ENCODE measurements at places on chromosomes 12 and 14.

DNA sequence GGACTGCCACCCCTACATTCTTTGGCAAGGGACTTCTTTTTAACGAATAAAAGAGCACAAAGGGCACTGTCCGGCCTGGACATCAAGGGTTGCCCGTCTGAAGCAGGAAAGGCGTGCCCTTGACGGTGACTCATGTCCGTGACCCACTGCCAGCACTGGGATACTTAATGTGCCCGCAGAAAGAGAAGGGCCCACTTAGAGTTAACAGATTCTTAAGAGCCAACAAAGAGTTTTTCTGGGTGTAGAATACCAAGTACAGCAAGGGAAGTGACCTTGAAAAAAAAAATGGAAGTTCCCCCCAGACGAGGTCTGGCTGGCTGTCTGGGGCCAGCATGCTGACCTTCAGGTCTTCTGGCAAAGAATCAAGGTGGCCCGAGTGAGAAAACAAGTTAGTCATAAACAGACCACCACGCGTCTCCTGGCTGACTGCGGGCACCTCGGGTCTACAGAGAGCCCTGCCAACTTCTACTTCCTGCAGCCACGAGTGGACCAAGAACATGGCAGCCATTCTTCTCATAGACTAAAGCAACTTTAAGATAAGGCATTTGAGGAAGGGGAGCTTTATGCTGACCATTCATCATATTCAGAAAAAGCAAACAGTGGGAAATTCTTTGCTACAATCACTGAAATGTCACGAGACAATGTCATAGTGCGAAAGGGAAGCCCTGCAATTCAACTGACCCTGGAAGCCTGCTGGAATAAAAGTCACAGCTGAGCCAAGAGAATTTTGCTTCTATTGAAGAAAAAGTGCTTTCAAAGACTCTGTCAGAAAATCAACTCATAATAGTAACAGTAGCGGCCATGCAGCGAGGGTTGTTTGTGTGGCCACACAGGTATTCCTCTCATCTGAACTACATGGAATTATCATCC lies 10.5 kb upstream of the SELPLG start:
- no peaks in the 10 kb centered on the region for H3K27me3 ChIP-seq
- peak; percentile 92 for DNase-seq
- peak overlapping the region; percentile 76 for H3K27ac ChIP-seq
- H3K36me3 ChIP-seq: peaks cover 12% of the 10 kb centered on the region
- H3K4me3 ChIP-seq: no peak overlapping the region

DNA sequence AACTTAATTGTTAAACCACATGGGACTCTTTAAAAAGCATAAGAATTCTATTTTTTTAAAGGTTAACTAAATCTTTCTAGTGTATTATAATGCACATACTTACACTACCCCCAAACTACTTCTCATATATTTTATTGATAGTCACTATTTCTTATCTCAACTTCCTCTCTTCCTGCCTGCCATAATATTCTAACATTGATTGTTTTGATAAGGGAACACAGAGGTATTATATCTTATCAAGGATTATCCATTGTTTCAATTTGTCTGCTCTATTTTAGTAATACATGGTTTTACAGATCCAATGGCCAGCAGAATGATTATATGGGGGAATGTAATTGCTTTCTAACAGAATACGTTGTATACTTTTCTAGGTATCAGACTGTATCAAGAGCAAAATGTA lies 98.9 kb downstream of the EPS8 start:
- no peak overlapping the region for H3K4me3 ChIP-seq
- H3K27me3 ChIP-seq: no peaks in the 10 kb centered on the region

- no peaks in the 10 kb centered on the region for H3K36me3 ChIP-seq
- peak overlapping the region; percentile 82 for H3K27ac ChIP-seq
- no peak overlapping the region for H3K4me3 ChIP-seq
- peaks cover 33% of the 10 kb centered on the region for H3K4me1 ChIP-seq
These were observed 751.7 kb downstream of the NRXN3 start for GRCh38 chr14:78921856-78922255.

GRCh38 chr14:42110167-42110566 lies 503.5 kb downstream of the LRFN5 start:
- H3K27ac ChIP-seq: no peak overlapping the region
- no peaks in the 10 kb centered on the region for H3K27me3 ChIP-seq
- no peak overlapping the region for H3K4me3 ChIP-seq
- DNase-seq: no peak
- no peaks in the 10 kb centered on the region for H3K4me1 ChIP-seq
- H3K36me3 ChIP-seq: no peaks in the 10 kb centered on the region

DNA sequence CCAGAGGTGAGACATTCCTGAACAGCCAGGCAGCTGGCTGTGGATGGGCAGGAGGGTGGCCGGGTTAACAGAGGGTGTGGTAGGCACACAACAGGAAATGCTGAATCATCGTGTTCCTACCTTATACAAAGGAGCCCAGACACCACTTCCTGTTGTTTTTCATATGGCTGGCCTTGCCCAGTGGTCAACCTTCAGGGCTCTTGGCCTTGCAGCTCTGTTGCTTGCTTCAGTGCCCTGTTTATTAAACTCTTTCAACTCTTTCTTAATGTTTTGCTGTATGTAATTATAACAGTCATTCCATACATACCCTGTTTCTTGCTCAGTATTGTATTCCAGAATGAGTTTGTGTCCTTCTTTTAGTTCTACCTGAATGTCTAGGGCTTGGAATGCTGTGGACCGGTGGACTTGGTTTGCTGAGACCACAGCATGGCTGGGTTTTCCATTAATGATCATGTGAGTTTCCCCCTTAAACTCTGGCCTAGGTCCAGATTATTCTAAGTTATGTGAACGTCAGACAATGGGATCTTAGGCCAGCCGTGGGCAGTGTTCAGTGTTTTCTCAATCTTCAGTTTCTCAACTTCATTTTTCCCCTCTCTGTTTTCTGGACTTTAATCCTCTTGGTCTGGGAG lies 11.9 kb downstream of the CFAP54 start:
- H3K27ac ChIP-seq: peak overlapping the region; percentile 99
- DNase-seq: peak; percentile 94
- no peaks in the 10 kb centered on the region for H3K36me3 ChIP-seq
- H3K4me3 ChIP-seq: peak overlapping the region; percentile 9
- H3K4me1 ChIP-seq: peaks cover 46% of the 10 kb centered on the region
